ENCODE measurements at places on chromosomes 1 and 21. TPM values are rescaled to one million over a fixed set of nuclear protein-coding genes. Genes with fewer than 3 reads are reported as not detected.

KIF17 gene
- 4.9 TPM for total RNA-seq

CR2 gene
- 0.98 TPM for total RNA-seq

DDI2 gene
- total RNA-seq = 28.3 TPM

CCDC27 gene
- not detected for total RNA-seq

ADPRS gene
- 26.9 TPM for total RNA-seq

SNX7 gene
- total RNA-seq = 34.6 TPM

SLC2A5 gene
- 6.4 TPM for total RNA-seq

TTC24 gene
- total RNA-seq = 0.57 TPM

AGT gene
- 30.1 TPM for total RNA-seq

DNA sequence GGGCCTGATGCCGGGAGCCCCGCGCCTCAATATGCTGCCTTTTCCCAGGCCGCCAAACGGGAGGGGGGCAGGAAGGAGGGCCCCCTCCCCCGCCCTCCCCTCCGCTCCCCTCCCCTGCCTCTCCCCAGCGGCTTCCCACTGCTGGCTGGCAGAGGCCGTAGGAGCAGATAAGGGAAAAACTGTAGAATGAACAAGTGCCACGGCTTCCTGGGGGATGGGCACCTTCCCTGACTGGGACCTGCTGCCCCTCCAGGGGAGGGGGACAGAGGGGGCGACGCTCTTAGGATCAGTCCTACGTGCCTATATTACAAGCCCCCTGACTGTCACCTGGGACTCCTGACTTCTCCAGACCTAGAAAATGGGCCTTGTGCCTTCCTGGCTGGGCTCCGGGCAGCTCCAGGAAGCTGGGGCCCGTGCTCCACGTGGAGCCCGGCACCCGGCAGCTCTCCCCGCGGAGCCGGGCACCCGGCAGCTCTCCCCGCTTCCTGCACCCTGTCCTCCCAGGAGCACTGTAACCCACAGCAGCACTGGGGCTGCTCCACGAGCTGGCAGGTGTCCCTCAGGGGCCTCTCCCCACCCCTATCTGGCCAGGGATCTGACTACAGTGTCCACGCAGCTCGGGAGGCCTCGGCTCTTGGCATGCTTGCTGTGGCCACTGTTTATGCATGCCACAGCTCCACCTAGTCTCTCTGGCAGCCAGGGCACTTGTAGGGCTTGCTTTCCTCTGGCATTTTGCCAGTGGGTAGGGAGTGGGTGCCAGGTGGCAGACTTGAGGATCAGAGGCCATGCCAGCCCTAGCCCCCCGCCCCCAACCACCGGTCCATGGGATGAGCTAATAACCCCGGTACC, 674 bp upstream of the HES5 start:
- no peak for DNase-seq

GRCh38 chr1:27423709-27424108, 31.3 kb downstream of the GPR3 start:
- DNase-seq = no peak

GRCh38 chr1:239386453-239387303, at the start of gene CHRM3:
Gene CHRM3, plus strand, starts transcription at chr1:239386568. Its CDS starts 520,884 bp downstream, at chr1:239907452.
- peak; percentile 69 for DNase-seq

- DNase-seq = peak; percentile 97
These were observed 11.5 kb upstream of the COL16A1 start for GRCh38 chr1:31715087-31715872.

- DNase-seq = no peak
These were observed 119.5 kb downstream of the HMCN1 start for GRCh38 chr1:185853739-185854138.

DNA sequence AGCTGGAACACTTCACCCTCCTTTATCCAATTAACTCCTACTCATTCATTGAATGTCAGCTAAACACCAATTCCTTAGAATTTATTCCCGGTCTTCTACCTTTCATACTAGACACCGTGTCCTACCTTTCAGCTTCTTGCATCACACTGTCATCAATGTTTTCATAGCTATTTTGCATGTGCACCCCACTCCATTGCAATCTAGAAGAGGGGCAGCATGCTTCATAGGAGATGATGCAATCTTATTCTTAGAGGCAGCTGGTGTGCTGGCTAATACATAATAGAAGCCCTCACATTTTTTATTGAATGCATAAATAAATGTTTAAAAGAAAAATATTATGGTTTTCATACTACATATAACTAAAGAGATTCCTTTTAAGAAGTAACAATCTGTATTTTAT, 123.6 kb downstream of the DSCAM start:
- DNase-seq = no peak

GRCh38 chr1:15137809-15138208, 15.7 kb upstream of the TMEM51 start:
- DNase-seq = no peak

DNA sequence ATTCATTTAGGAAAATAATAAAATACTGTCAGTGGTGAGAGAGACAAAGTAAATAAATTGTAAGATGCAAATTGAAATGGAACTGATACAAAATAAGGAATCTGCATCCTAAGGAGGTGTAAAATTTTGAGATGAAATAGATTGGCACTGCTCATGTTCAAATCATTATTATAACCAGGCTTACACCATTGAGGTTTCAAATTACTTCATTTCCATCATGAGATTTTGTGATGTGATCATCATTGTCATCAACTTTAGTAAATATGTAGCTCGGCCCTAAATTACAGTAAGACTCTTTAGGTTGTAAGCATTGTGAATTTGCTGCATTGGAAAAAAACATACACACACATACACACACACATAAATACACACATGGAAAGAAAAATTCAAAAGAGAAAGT, 123.4 kb downstream of the SDCCAG8 start:
- DNase-seq = no peak

DNA sequence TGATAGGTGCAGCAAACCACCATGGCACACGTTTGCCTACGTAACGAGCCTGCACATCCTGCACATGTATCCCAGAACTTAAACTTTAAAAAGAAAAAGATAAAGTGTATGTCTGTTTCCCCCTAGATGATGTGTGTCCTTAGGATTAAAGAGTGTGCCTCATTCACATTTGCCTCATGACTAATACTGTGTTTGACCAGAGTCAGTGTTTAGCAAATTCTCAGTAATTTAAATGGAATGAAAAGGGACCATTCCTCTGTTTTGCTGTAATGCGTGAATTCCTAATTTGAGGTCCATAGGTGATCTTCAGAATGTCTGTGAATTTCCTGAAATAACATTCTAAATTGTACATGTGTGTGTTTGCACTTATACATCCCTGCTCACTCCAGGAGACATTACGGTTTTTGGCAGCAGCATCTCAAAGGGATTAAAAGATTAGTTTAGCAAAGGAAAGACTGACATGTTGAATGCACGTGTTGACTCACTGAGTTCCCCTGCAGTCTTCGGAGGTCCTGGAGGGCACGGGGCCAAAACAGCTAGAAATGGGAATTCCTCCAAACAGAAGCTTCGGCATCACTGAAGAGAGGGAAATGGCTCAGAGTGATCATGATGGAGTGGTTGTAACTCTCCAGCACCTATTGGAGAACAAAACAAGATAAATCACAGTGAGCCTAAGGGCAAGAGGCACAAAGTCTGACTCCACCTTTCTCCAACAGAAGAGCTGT, 19.1 kb upstream of the SLC35F3 start:
- peak; percentile 3 for DNase-seq

- peak; percentile 80 for DNase-seq
These were observed 3.1 kb downstream of the ACTA1 start for GRCh38 chr1:229430761-229431283.

GRCh38 chr1:205041001-205041715, 1.9 kb upstream of the CNTN2 start:
- DNase-seq = no peak

DNA sequence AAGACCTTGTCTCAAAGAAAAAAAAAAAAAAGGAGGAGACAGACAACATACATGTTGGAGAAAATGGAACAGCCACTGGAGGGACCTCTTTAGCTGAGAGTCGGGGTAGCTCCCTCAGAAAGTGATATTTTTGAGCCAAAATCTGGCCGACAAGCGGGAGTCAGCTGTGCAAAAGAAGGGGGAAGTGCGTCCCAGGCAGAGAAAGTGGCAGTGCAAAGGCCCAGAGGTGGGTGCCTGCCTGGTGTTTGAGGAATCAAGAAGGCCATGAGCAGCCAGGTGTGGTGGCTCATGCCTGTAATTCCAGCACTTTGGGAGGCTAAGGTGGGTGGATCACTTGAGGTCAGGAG, 6.1 kb upstream of the CROCC start:
- no peak for DNase-seq

GRCh38 chr1:117613249-117613968, 7.6 kb downstream of the TENT5C start:
- DNase-seq = no peak

DNA sequence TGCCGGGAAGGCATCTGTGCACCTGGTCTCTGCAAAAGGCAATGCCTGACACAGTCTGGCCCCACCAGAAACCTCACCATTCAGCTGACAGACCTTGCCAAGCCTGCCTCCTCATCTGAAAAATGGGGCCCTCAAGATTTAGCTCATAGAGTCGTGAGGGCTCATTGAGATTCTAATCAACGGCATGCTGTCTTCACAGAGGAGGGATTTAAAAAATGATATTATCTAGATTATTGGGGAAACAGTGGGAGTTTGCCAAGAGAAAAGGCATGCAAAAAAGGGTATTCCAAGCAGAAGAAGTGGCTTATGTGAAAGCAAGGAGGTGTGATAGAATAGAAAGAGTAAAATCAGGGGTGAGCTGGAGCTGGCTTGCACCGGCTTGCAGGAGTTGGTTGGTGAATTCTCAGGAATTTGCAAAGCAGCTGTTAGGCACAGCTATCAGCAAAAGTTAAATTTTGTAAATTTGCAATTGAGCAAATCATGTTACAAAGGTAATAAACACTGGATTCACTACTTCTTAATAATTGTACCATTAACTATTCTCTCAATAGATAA, 91.7 kb upstream of the WNT4 start:
- no peak for DNase-seq

- DNase-seq = no peak
These were observed 55.1 kb downstream of the DISP3 start for GRCh38 chr1:11533790-11534787.

- no peak for DNase-seq
These were observed 48.8 kb upstream of the IGSF5 start for GRCh38 chr21:39696196-39696595.

DNA sequence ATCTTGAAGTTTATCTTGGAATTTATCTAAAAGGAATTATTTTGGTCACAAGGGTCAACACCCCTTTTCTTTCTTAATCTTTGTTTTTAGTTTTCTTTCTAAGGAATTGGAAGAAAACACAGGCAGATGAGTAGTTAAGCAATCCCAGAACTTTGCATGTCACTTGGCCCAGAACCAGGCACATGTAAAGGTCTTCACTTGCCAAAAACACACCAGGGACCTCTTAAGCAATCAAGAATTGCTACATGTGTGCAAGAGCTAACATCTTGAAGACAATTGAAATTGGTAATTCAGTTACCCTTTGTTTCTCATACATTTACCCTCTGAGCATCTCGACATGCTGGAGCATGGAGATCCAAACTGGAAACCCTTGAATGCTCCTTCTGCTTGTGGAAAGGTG, 114.2 kb downstream of the ZC3H11B start:
- no peak for DNase-seq

DNA sequence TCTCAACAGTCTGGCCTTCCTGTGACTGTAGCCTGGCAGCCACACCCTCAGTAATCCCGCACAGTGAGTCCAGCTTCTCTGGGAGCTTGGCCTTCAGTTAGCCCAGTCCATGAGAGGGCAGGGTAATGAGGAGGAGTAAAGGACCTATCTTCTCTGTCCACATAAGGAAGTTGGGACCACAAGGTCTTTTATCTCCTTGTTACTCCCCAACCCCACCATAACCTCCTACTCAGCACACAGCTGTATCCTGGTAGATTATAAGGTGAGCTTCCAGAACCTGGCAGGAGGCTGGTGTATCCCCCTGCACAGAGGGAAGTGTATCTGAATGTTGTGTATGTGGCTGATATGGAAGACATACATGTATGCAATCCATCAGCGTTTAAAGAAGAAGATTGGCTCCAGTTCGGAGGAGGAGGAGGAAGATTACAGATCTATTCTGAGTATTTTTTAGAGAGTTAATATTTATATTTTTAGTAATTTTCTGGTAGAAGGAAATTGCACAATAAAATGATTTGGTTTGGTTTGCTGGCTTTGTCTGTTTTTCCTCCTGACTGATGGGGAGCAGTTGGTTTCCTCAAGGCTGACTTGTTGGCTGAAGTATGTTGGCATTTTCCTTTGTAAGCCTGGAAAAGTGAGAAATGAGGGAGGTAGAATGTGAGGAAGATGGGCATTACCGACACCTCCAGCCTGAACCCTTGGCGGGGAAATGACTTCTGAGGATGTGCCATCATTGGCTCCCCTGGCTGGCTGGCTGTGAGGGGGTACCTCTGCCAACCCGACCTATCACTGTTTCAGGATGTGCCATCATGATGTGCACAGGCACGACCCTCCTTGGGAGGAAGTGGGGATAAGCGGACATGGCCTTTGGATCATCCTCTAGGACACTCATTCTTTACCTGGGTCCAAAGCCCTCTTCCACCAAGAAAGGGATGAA, 5.0 kb downstream of the C1orf226 start:
- DNase-seq = no peak

DNA sequence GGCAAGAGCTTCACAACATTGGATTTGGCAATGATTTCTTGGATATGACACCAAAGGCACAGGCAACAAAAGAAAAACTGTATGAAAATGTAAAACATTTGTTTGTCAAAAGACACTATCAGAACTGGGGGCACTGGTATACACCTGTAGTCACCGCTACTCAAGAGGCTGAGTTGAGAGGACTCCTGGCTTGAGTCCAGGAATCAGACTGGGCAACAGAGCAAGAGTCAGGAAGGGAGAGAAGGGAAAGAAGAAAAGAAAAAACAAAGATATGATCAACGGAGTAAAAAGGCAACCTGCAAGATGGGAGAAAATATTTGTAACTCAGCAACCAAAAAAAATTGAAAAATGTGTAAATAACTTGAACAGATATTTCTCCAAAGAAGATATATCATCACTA, 6.0 kb upstream of the TUT4 start:
- no peak for DNase-seq

GRCh38 chr21:41703857-41704501, 62.9 kb downstream of the RIPK4 start:
- DNase-seq = no peak

- no peak for DNase-seq
These were observed 373.4 kb downstream of the SEC16B start for GRCh38 chr1:177596485-177596884.

DNA sequence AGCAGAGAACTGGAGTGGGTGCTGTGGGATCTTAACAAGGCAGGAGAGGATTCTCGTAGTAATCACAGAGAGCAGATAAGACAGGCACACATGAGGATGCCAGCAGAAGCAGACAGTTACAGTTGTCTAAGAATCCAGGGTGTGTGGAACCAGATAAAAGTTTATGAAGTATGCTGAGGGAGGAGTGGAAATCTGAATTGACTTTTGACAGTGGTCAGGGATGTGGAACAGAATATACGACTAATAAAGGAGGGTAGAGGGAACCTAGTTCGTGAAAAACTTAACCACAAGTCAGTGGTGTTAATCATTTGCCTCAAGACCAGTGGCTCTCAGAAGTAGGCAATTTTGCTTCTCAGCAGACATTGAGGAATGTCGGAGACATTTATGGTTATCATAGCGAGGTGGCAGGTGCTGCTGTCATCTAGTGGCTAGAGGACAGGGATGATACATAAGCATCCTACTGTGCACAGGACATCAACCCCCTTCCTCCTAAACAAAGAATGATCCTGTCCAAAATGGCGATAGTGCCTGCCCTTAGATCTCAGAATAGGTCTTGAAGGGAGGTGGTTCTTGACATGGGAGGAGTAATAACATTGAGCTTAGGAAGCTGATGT, 3.0 kb downstream of the LRRC8D start:
- DNase-seq = no peak

All from kidney (tissue), 22 donors.